ENCODE measurements at places on chromosomes 1 and 21. TPM values are rescaled to one million over a fixed set of nuclear protein-coding genes. Genes with fewer than 3 reads are reported as not detected.
A peak's percentile ranks its signal among the peaks of the same experiment; 100 is the strongest.

DNA sequence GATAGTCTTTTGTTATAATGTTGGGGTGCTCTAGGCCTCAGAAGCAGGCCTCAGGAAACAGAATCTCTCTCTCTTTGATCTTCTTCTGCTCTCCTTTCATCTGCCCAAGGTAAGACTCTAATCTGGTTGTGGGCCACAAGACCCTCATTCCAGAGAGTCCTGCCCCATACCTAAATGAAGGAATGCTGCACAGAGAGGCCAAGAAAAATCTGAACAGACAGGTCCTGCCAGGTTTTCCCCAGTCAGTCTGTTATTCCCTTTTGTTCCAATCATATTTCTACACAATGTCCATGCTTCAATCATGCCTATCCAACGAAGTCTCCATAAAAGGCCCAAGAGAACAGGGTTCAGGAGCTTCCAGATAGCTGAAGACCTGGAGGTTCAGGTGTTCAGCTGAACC, 7.0 kb upstream of the CFAP45 start:
- H3K27me3 ChIP-seq = no peaks in the 10 kb centered on the region
- H3K4me1 ChIP-seq = peaks cover 27% of the 10 kb centered on the region
- no peaks in the 10 kb centered on the region for H3K36me3 ChIP-seq
- no peak for DNase-seq

- no peak for DNase-seq
- no peaks in the 10 kb centered on the region for H3K36me3 ChIP-seq
- no peaks in the 10 kb centered on the region for H3K27me3 ChIP-seq
- no peak overlapping the region for H3K27ac ChIP-seq
These were observed 714.1 kb upstream of the ADAMTS5 start for GRCh38 chr21:27681038-27681437.

GRCh38 chr1:36349241-36349671, 25.8 kb upstream of the EVA1B start:
- H3K4me1 ChIP-seq = peaks cover 41% of the 10 kb centered on the region
- no peak for DNase-seq

GRCh38 chr1:242005866-242006535, 7.1 kb upstream of the MAP1LC3C start:
- no peaks in the 10 kb centered on the region for H3K36me3 ChIP-seq
- no peaks in the 10 kb centered on the region for H3K4me1 ChIP-seq
- H3K27me3 ChIP-seq = no peaks in the 10 kb centered on the region
- DNase-seq = no peak
- H3K27ac ChIP-seq = no peak overlapping the region

GRCh38 chr1:5888606-5889211, 103.5 kb downstream of the NPHP4 start:
- no peaks in the 10 kb centered on the region for H3K27me3 ChIP-seq
- no peak overlapping the region for H3K4me3 ChIP-seq
- H3K4me1 ChIP-seq = no peaks in the 10 kb centered on the region
- no peak overlapping the region for H3K27ac ChIP-seq
- no peaks in the 10 kb centered on the region for H3K36me3 ChIP-seq

GRCh38 chr1:107865627-107866026, 99.4 kb downstream of the VAV3 start:
- H3K4me1 ChIP-seq = no peaks in the 10 kb centered on the region
- H3K27me3 ChIP-seq = no peaks in the 10 kb centered on the region
- no peaks in the 10 kb centered on the region for H3K36me3 ChIP-seq
- H3K4me3 ChIP-seq = no peak overlapping the region

Gene PIGR
- total RNA-seq = 700 TPM

GRCh38 chr21:35508139-35508888, 459.2 kb upstream of the RUNX1 start:
- H3K27ac ChIP-seq = no peak overlapping the region
- peaks cover 11% of the 10 kb centered on the region for H3K4me1 ChIP-seq
- H3K4me3 ChIP-seq = no peak overlapping the region

- no peak for DNase-seq
- peaks cover 4% of the 10 kb centered on the region for H3K4me1 ChIP-seq
- no peak overlapping the region for H3K27ac ChIP-seq
- no peak overlapping the region for H3K4me3 ChIP-seq
- H3K27me3 ChIP-seq = no peaks in the 10 kb centered on the region
These were observed 389.1 kb downstream of the HLX start for GRCh38 chr1:221268295-221268694.

Gene DCST1
- total RNA-seq = not detected

- H3K27ac ChIP-seq = no peak overlapping the region
- no peak overlapping the region for H3K4me3 ChIP-seq
- H3K36me3 ChIP-seq = no peaks in the 10 kb centered on the region
- DNase-seq = no peak
These were observed 1418.5 kb downstream of the PLA2G4A start for GRCh38 chr1:188247255-188247654.

DNA sequence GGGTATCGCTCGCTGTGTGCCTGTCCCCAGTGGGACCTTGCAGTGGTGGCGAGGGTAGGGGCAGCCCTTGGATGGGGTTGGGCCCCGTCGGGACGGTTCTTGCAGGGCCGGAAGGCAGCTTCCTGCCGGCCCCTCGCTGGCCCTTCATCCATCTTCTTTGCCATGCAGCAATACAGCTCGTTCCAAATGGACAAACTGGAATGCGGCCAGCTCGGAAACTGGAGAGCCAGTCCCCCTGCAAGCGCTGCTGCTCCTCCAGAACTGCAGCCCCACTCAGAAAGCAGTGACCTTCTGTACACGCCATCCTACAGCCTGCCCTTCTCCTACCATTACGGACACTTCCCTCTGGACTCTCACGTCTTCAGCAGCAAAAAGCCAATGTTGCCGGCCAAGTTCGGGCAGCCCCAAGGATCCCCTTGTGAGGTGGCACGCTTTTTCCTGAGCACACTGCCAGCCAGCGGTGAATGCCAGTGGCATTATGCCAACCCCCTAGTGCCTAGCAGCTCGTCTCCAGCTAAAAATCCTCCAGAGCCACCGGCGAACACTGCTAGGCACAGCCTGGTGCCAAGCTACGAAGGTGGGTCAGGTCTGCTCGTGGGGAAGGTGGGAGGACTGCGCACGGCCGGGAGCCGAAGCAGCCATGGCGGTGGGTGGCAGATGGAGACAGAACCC, 45.8 kb downstream of the SIM2 start:
- no peaks in the 10 kb centered on the region for H3K36me3 ChIP-seq
- no peak overlapping the region for H3K4me3 ChIP-seq
- DNase-seq = peak; percentile 60

GRCh38 chr1:110672001-110672752, 2.6 kb downstream of the KCNA3 start:
- H3K27ac ChIP-seq = no peak overlapping the region
- peak overlapping the region; percentile 56 for H3K4me3 ChIP-seq
- H3K4me1 ChIP-seq = peaks cover 5% of the 10 kb centered on the region

DNA sequence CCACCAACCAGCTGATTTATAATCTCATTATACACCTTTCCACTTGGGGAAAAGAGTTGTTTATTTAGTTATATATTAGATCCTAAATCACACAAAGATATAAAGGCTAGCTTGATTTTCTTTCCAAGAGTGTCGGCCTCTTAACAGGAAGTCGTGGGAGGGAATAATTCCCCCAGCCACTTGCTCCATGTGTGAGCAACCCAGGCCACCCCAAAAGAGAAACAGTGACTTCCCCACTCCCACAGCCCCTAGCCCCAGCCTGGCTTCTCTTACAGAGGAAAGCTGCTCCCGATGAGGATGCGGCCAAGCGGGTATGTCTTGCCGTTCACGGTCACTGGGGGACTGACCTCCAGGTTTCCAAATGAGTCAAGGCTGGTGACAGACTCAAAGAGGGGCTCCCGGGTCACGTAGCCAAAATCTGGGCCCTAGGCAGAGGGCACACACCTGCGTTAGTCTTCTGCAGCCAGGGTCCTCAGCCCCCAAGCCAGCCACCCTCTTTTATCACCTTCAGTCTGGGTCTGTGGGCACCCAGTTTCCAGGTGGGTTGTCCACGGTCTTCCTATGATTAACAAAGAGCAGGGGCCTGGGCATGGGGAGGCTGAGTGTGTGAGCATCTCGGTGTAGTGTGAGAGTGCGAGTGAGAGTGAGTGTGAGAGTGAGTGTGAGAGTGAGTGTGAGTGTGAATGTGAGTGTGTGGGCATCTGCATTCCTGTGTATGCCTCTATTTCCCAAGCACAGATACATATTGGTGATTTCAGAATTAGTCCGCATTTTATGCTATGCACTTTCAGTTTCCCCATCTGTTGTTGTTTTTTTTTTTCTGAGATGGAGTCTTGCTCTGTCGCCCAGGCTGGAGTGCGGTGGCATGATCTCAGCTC, 25.4 kb upstream of the SDHB start:
- no peak overlapping the region for H3K4me3 ChIP-seq
- DNase-seq = no peak
- H3K4me1 ChIP-seq = no peaks in the 10 kb centered on the region
- no peak overlapping the region for H3K27ac ChIP-seq
- no peaks in the 10 kb centered on the region for H3K27me3 ChIP-seq
- no peaks in the 10 kb centered on the region for H3K36me3 ChIP-seq

GRCh38 chr1:1349256-1350012, at the start of gene DVL1:
Gene DVL1 (minus strand): TSS chr1:1349418. CDS start chr1:1349065, 353 bp downstream.
- peaks cover 45% of the 10 kb centered on the region for H3K4me1 ChIP-seq
- H3K4me3 ChIP-seq = peak within 1 kb of the TSS; percentile 65
- peak; percentile 86 for DNase-seq
- H3K27ac ChIP-seq = peak within 1 kb of the TSS; percentile 84
- no peaks in the 10 kb centered on the region for H3K36me3 ChIP-seq

- peak overlapping the region; percentile 86 for H3K27ac ChIP-seq
- H3K27me3 ChIP-seq = no peaks in the 10 kb centered on the region
- peaks cover 9% of the 10 kb centered on the region for H3K36me3 ChIP-seq
These were observed 12.5 kb downstream of the RPS6KA1 start for GRCh38 chr1:26541816-26542711.

- H3K36me3 ChIP-seq = no peaks in the 10 kb centered on the region
- no peaks in the 10 kb centered on the region for H3K27me3 ChIP-seq
- DNase-seq = no peak
- H3K4me3 ChIP-seq = no peak overlapping the region
These were observed 59.6 kb downstream of the PRRX1 start for GRCh38 chr1:170723518-170723917.

GRCh38 chr21:15444118-15444960, 285.4 kb upstream of the USP25 start:
- no peaks in the 10 kb centered on the region for H3K36me3 ChIP-seq
- no peak for DNase-seq
- no peaks in the 10 kb centered on the region for H3K4me1 ChIP-seq

DNA sequence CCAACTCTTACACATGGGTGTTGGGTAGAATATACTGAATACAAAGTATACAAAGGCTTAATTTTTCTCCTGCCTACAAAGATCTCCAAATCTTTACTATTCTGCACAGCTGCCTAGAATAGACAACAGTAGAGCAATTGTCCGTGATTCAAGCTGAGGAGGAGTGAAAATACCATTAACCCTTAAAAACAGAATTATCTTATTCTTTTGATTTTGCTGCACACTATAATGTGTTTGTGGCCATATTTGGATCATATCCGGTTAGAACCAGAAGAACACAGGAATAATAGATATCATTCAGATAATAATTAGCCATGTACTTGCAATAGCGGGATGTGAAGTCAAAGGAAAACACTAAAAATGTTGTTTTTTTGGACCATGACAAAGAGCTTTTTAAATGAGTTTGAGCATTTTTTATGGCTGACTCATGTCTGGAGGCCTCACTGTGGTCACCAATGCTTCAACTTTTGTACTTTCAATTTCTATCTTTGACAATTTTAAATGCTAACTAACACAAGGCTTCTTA, 197.6 kb upstream of the FOXD3 start:
- H3K4me3 ChIP-seq = no peak overlapping the region
- H3K27me3 ChIP-seq = no peaks in the 10 kb centered on the region
- no peak for DNase-seq
- H3K27ac ChIP-seq = no peak overlapping the region
- no peaks in the 10 kb centered on the region for H3K36me3 ChIP-seq
- no peaks in the 10 kb centered on the region for H3K4me1 ChIP-seq

Gene AGT
- 1.8 TPM for total RNA-seq

Gene CHRM3
- total RNA-seq = 5.4 TPM

Gene NCAM2
- total RNA-seq = 15.9 TPM

GRCh38 chr21:34047835-34048234, 25.5 kb upstream of the MRPS6 start:
- no peak for DNase-seq
- no peaks in the 10 kb centered on the region for H3K4me1 ChIP-seq
- H3K27me3 ChIP-seq = no peaks in the 10 kb centered on the region

DNA sequence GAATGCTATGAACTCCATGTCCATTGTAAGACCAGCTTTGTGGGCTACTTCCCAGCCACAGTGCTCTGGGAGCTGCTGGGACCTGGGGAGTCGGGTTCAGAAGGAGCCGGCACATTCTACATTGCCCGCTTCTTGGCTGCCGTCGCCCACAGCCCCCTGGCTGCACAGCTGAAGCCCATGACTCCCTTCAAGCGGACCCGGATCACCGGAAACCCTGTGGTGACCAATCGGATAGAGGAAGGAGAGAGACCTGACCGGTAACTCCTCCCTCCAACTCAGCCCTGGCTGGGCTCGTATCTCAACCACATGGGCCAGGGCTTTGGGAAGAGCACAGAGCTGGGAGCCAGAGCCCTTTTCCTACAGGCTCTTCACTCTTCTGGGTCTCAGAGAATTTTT, 15.4 kb downstream of the MOV10 start:
- no peaks in the 10 kb centered on the region for H3K4me1 ChIP-seq
- peaks cover 54% of the 10 kb centered on the region for H3K36me3 ChIP-seq
- no peak overlapping the region for H3K27ac ChIP-seq
- no peak for DNase-seq
- H3K27me3 ChIP-seq = no peaks in the 10 kb centered on the region
- no peak overlapping the region for H3K4me3 ChIP-seq

Gene CD34
- total RNA-seq = 50.7 TPM

DNA sequence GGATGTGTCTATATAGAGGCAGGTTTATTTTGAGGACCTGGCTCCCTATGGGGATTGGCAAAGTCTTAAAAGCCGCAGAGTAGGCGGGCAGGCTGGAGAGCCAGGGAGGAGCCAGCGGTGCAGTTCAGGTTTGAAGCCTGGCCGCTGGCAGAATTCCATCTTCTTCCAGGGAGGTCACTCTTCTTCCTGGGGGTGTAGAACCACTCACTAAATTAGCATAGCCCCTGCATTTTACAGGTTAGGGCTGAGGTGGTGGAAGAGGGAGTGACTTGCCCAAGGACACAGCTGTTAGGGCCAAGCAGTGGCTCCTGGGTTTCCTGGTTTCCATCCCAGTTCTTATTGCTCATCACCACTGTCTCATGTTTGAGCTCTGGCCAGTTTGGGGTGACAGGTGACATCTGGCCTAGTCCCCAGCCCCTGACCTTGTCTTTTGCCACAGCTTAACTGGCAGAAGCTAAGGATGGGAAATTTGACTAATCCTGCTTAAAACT, 1.4 kb downstream of the PINK1 start:
- peak overlapping the region; percentile 52 for H3K27ac ChIP-seq
- H3K36me3 ChIP-seq = peaks cover 31% of the 10 kb centered on the region
- H3K27me3 ChIP-seq = no peaks in the 10 kb centered on the region
- peaks cover 16% of the 10 kb centered on the region for H3K4me1 ChIP-seq
- H3K4me3 ChIP-seq = peak overlapping the region; percentile 92

Measured in upper lobe of right lung (tissue), 1 donor.